NCI-H774 (cell line): ENCODE measurements at places on chromosomes 12 and 14.

DNA sequence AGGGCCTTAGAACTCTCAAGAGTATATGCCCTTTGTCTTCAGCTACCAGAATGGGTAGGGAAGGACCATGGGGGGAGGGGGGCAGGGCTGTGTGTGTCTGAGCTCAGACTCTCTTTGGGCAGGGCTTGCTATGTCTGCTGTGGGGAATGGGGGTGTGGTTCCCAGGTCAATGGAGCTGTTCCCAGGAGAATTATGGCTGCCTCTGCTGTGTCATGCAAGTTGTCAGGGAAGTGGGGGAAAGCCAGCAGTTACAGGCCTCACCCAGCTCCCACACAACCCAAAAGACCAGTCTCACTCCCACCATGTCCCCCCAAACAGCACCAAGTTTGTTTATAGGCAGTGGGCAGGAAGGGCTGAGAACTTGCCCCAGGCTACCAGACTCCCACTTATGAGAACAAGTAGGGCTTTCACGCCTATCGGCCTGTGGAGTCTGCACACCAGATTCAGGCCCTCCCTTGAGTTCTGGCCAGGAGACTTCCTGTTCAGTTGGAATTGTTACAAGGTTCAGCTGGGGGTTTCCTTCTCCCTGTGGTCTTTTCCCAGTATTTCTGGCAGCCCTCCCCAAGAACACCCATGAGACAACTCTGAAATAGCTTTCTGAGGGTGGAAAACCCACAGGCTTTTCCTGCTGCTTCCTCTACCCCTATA is 6.1 kb upstream of the SERPINA11 start:
- no peak for DNase-seq

DNA sequence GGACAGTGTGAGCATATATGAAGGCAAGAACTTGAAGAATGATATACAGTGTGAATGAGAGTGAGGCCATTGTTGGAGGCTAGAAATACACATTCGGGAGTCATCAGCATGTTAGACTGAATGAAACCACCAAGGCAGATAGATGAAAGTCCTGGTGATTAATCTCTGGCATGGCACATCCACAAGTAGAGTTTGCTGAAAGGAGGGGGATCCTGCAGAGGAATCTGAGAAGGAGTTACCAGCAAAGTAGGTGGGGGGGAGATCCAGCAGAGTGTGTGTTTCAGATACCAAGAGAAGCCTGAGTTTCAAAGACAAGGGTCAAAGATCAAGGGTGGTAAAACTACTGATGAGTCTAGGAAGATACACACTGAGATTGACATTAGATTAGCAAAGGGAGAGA is 426.7 kb upstream of the DCN start:
- no peak for DNase-seq

GRCh38 chr12:120990487-120991055 is 12.2 kb downstream of the HNF1A start:
- DNase-seq, result no peak

GRCh38 chr14:64025479-64025878 is 172.7 kb downstream of the SYNE2 start:
- no peak for DNase-seq

DNA sequence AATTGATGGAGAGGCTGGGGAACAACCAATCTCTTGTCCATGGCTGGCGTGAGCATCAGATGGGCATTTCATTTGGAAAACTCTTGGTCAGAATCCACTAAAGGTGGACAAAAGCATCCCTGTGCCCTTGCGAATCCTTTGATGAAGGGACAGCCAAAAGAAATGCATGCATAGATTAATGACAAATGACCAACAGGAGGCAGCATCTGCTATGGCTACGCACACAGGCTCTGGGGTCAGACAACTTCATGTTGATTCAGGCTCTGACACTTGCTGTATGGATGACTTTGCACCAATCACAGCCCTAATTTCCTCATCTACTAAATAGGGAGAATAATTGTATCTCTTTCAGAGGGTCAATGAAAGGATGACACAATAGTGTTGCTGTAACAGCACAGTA is 117.5 kb downstream of the ASCL4 start:
- DNase-seq, result no peak

DNA sequence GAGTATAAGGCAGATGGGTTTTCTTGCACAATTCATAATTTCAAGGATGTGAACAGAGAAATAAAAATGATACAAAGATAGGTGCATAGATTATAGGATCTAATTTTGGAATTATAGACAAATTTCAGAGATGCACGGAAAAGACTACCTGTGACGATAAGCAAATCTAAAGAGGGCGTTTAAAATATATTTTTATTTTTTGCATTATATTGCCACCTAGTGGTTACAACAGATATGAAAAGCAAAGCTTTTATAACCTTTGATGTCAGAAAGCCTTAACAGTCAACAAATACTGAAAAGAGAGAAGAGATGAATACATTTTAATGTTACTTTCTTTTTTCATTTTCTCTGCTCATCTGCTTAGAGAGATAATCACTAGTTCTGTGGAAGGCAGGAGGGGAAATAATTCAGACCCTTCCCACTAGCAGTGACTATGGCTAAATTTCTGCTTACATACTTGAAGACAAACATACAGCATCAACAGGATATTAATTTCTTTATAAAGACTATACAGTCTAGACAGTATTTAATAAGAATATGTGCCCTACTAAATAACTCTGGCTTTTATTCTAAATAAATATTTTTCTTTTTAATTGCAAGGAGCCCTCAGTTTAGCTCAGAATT is 46.3 kb downstream of the NTS start:
- peak; percentile 53 for DNase-seq
